Ascending aorta (tissue), 2 donors: ENCODE measurements at places on chromosomes 6 and 20. TPM values are rescaled to one million over a fixed set of nuclear protein-coding genes. Genes with fewer than 3 reads are reported as not detected.

RAET1L gene
- not detected for total RNA-seq

POU5F1 gene
- not detected for total RNA-seq

SERPINB1 gene
- total RNA-seq: 14.0 TPM

AKAP7 gene
- total RNA-seq: 1.3 TPM

PI16 gene
- 33.5 TPM for total RNA-seq

DNPH1 gene
- 39.1 TPM for total RNA-seq

OLIG3 gene
- not detected for total RNA-seq

TBC1D7 gene
- 79.5 TPM for total RNA-seq

UNC5CL gene
- total RNA-seq: 0.53 TPM

RUNX2 gene
- 0.21 TPM for total RNA-seq

TRIM15 gene
- not detected for total RNA-seq

- peak; percentile 93 for DNase-seq
Observed at GRCh38 chr20:63653041-63653973, at the start of gene STMN3. Gene STMN3, minus strand, starts transcription at chr20:63653424. Its CDS starts 79 bp downstream, at chr20:63653345.

GRCh38 chr20:64055893-64056638 lies 6.6 kb upstream of the SOX18 start:
- DNase-seq: no peak

DNA sequence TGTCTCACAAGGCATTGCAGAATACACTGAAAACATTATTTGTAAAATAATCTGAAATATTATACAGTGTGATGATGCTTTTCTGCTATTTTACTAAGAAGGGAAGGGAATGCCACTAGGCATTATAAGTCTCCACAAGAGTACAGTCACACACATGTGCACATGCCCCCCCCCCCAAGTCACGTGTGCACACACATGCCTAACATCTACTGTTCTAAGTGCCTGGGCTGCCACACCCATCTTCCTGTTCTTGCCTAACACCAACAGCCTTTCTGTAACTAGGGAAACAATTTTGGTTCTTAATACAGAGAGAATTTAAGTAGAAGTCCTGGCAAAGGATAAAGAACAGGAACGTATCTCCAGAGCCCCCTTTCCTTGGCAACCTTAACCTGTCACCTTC lies 58.2 kb upstream of the BCLAF1 start:
- DNase-seq: no peak

DNA sequence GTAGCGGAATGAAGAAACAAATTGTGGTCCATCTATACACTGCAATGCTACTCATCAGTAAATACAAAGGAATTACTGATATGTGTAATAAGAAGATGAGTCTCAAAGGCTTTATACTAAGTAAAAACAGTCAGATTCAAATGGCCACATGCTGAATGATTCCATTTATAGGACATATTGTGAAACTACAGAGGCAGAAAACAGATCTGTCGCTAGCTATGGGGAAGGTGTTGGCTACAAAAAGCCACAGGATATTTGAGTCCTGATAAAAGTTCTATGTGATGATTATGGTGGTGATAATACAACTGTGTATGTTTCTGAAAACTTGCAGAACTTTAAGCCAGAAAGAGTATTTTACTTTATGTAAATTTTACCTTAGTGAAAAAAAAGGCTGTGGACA lies 313.2 kb downstream of the HDGFL1 start:
- DNase-seq: no peak

- no peak for DNase-seq
Observed at GRCh38 chr6:138382498-138383265, 5.0 kb downstream of the SMIM28 start.

DNA sequence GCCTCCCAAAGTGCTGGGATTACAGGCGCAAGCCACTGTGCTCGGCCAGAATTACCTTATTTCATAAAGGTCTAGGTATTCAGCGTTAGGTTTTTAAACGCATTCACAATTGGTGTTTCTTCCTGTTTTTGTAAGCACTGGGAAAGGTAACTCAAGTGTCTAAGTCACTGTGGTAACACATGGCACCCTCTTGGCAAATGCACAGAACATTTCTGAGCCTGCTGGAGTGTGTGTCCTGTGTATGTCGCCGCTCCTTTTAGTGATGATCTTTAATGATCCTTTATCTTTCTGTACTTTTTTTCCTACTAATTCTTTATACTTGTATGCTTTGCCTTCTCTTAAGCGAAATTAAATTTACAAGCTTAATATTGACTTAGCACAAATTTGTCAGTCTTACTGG lies 263.0 kb downstream of the ARID1B start:
- no peak for DNase-seq

- no peak for DNase-seq
Observed at GRCh38 chr6:28758046-28758817, 165.6 kb downstream of the TRIM27 start.

- DNase-seq: no peak
Observed at GRCh38 chr6:16386057-16386456, 147.7 kb downstream of the GMPR start.

GRCh38 chr6:117451671-117452070 lies 25.9 kb upstream of the ROS1 start:
- DNase-seq: no peak

GRCh38 chr6:129516787-129517186 lies 193.2 kb downstream of the ARHGAP18 start:
- no peak for DNase-seq

DNA sequence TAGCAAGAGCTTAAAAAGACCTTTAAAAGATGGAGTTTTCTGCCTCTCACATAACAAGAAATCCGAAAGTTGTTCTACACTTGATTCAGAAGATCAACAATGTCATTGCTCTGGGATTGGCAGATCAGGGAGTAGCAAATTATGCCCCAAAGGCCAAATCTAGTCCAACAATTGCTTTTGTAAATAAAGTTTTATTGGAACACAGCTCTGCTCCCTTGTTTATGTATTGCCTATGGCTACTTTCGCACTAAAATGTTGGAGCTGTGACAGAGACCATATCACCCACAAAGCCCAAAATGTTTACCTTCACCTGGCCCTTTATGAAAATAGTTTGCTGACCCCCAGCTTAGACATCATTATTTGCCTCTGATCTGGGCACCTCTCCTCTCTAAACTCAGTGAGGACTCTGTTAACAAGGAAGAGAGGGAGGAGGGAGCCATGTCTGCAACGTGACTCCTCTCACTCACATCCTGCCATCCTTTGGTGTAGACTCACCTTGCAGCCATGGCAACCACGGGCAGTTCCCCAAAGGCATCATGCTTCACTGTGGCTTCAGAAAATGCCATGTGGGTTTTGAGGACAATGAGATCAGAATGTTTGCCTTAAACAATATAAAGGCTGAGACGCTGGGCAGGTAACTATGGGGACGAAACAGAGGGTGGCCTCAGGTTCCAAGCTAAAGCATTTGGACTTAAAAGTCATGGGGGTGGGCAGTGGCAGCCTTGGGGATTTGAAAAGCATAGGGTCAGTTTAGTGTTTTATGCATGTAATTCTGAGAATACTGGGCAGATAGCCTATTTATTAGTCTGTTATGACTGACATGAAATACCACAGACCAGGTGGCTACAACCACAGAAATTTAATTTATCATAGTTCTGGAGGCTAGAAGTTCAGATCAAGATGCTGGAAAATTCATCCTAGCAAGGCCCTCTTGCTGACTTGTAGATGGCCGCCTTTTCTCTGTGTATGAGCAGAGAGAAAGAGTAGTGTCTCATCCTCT lies 149.7 kb upstream of the TNFAIP3 start:
- no peak for DNase-seq

- no peak for DNase-seq
Observed at GRCh38 chr6:158903801-158904200, 84.6 kb upstream of the EZR start.
